ENCODE measurements at places on chromosomes 3 and 15.

- no peak for DNase-seq
- no peak overlapping the region for H3K4me3 ChIP-seq
- H3K27me3 ChIP-seq: no peaks in the 10 kb centered on the region
- peaks cover 6% of the 10 kb centered on the region for H3K4me1 ChIP-seq
- no peak overlapping the region for H3K27ac ChIP-seq
These were observed 130.8 kb upstream of the PRR20G start for GRCh38 chr3:127418560-127419147.

GRCh38 chr3:179881791-179882190 is 154.9 kb downstream of the PEX5L start:
- no peaks in the 10 kb centered on the region for H3K36me3 ChIP-seq
- no peaks in the 10 kb centered on the region for H3K27me3 ChIP-seq
- no peak overlapping the region for H3K27ac ChIP-seq
- no peak for DNase-seq
- H3K4me1 ChIP-seq: no peaks in the 10 kb centered on the region

GRCh38 chr3:70078778-70079177 is 79.2 kb downstream of the SAMMSON start:
- no peaks in the 10 kb centered on the region for H3K36me3 ChIP-seq
- no peak overlapping the region for H3K27ac ChIP-seq
- H3K4me1 ChIP-seq: no peaks in the 10 kb centered on the region
- no peak overlapping the region for H3K4me3 ChIP-seq
- no peaks in the 10 kb centered on the region for H3K27me3 ChIP-seq
- DNase-seq: no peak

GRCh38 chr15:93030430-93031102 is 58.4 kb downstream of the RGMA start:
- no peak for DNase-seq
- H3K4me3 ChIP-seq: no peak overlapping the region
- H3K4me1 ChIP-seq: peaks cover 49% of the 10 kb centered on the region
- H3K36me3 ChIP-seq: no peaks in the 10 kb centered on the region
- H3K27ac ChIP-seq: peak overlapping the region; percentile 79

GRCh38 chr15:38227941-38228340 is 24.7 kb upstream of the SPRED1 start:
- DNase-seq: no peak
- H3K4me1 ChIP-seq: no peaks in the 10 kb centered on the region
- no peaks in the 10 kb centered on the region for H3K36me3 ChIP-seq
- H3K27ac ChIP-seq: no peak overlapping the region
- no peak overlapping the region for H3K4me3 ChIP-seq

GRCh38 chr3:20340324-20340928 is 154.4 kb upstream of the SGO1 start:
- no peak for DNase-seq
- no peak overlapping the region for H3K4me3 ChIP-seq
- no peaks in the 10 kb centered on the region for H3K36me3 ChIP-seq

- H3K4me1 ChIP-seq: peaks cover 63% of the 10 kb centered on the region
- H3K4me3 ChIP-seq: no peak overlapping the region
- H3K36me3 ChIP-seq: no peaks in the 10 kb centered on the region
- H3K27me3 ChIP-seq: no peaks in the 10 kb centered on the region
These were observed 11.7 kb upstream of the SEMA3B start for GRCh38 chr3:50256978-50257890.

DNA sequence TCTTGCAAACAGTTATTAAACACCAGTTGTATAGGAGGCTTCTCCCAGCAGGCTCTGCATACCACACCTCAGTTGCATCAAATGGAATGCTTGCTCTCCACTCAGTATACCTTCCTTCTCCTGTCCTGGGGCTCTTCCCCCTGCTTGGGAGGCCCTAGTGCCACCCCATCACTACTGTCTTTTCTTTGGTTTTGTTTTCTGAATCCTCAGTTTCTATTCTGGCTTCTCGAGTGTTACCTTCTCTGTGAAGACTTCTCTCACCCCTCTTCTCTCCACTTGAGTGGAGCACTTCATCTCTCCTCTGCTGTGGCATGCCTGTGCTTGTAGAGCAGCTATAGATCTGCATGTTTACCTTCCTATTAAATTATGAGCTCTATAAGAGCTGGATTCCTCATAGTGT is 75.7 kb upstream of the TPRG1 start:
- no peak for DNase-seq
- no peaks in the 10 kb centered on the region for H3K36me3 ChIP-seq
- H3K27me3 ChIP-seq: no peaks in the 10 kb centered on the region
- no peak overlapping the region for H3K27ac ChIP-seq
- peaks cover 69% of the 10 kb centered on the region for H3K4me1 ChIP-seq

DNA sequence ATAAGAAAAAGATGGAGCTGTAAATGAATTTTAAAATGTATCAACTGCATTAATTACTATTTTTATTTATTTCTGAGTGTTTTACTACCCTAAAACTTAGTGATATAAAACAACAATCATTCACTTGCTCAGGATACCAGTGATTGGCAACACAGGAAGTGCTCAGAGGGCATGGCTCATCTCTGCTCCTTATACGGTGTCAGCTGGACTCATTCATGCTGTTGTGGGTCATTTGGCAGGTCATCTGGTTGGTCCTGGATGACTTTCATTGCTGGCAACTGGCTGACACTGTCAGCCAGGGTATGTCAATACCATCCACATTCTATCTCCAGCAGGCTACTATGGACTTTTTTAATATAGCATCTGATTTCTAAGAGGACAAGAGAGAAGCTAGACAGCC is 689.6 kb upstream of the NECTIN3 start:
- H3K4me1 ChIP-seq: no peaks in the 10 kb centered on the region
- H3K4me3 ChIP-seq: no peak overlapping the region
- no peaks in the 10 kb centered on the region for H3K27me3 ChIP-seq

- H3K27ac ChIP-seq: no peak overlapping the region
- H3K36me3 ChIP-seq: no peaks in the 10 kb centered on the region
- DNase-seq: no peak
- no peaks in the 10 kb centered on the region for H3K27me3 ChIP-seq
- peaks cover 12% of the 10 kb centered on the region for H3K4me1 ChIP-seq
- no peak overlapping the region for H3K4me3 ChIP-seq
These were observed 3.5 kb upstream of the PPCDC start for GRCh38 chr15:75019916-75020315.

DNA sequence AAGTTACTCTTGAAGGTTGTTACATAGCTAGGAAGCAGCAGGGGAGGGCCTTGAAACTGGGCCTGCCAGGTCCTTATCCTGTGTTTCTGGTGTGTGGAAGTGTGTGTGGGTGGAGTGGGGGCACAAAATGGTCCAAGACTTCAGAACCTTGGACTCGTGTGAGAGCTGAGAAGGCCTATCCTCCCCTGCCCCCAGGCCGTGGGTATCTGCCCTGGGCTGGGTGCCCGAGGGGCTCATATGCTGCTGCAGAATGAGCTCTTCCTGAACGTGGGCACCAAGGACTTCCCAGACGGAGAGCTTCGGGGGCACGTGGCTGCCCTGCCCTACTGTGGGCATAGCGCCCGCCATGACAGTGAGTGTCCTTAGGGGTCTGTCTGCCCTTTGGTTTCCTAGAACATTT is 4.5 kb downstream of the CHRD start:
- no peak for DNase-seq
- peaks cover 13% of the 10 kb centered on the region for H3K4me1 ChIP-seq
- no peak overlapping the region for H3K4me3 ChIP-seq

DNA sequence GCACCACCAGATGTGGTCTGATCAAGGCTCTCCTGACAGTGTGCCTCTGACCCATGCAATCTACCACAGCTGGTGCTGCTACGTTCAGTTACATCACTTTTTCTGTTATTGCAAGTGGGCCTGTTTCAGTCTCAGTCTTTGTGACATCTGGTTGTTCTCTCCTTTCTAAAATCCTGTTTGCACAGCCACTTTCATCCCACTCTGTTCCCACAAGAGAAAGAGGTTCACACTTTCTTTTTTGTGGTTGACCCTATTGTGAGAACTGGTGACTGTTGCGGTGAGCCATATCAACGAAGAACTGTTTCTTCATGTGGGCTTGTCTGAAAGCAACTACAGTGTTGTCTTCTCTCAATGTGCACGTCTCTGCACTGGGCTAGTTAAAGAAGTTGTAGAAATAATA is 342.8 kb upstream of the ARPP21 start:
- no peak for DNase-seq
- no peaks in the 10 kb centered on the region for H3K4me1 ChIP-seq
- H3K27me3 ChIP-seq: no peaks in the 10 kb centered on the region

GRCh38 chr15:55183679-55184078 is 13.1 kb downstream of the RSL24D1 start:
- H3K27me3 ChIP-seq: no peaks in the 10 kb centered on the region
- no peak overlapping the region for H3K27ac ChIP-seq
- peaks cover 74% of the 10 kb centered on the region for H3K36me3 ChIP-seq
- no peak overlapping the region for H3K4me3 ChIP-seq
- DNase-seq: no peak

GRCh38 chr3:13822042-13822441 is 57.8 kb downstream of the WNT7A start:
- no peak for DNase-seq
- H3K4me3 ChIP-seq: no peak overlapping the region
- H3K36me3 ChIP-seq: no peaks in the 10 kb centered on the region
- H3K4me1 ChIP-seq: no peaks in the 10 kb centered on the region
- H3K27ac ChIP-seq: no peak overlapping the region
- no peaks in the 10 kb centered on the region for H3K27me3 ChIP-seq

GRCh38 chr3:43155464-43156121 is 49.7 kb upstream of the POMGNT2 start:
- H3K27me3 ChIP-seq: no peaks in the 10 kb centered on the region
- no peak overlapping the region for H3K27ac ChIP-seq
- no peaks in the 10 kb centered on the region for H3K36me3 ChIP-seq

GRCh38 chr3:101017017-101017416 is 23.8 kb upstream of the ABI3BP start:
- no peaks in the 10 kb centered on the region for H3K36me3 ChIP-seq
- H3K4me3 ChIP-seq: no peak overlapping the region
- peaks cover 11% of the 10 kb centered on the region for H3K4me1 ChIP-seq
- no peaks in the 10 kb centered on the region for H3K27me3 ChIP-seq

DNA sequence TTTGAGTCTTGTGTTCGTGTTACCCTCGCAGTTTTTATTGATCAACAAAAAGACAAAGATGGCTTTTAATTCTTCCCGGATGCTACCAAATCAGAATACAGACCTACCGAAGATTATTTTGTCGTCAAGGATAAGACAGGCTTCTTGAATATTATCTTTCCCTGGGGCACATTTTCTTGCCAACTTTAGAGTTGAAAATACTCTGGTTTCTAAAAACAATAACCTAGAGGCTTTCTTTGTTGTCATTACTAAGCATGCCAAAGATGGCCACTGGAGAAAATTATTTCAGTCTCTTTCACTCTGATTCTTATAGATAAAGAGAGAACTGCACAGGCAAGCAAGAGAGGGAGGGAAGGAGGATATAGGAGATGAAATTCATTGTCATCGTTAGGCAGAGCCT is 33.9 kb downstream of the OXNAD1 start:
- peaks cover 20% of the 10 kb centered on the region for H3K36me3 ChIP-seq
- H3K4me3 ChIP-seq: no peak overlapping the region
- H3K27ac ChIP-seq: no peak overlapping the region
- H3K27me3 ChIP-seq: no peaks in the 10 kb centered on the region
- H3K4me1 ChIP-seq: no peaks in the 10 kb centered on the region
- no peak for DNase-seq

- no peaks in the 10 kb centered on the region for H3K36me3 ChIP-seq
- H3K4me1 ChIP-seq: peaks cover 53% of the 10 kb centered on the region
- no peak for DNase-seq
- no peaks in the 10 kb centered on the region for H3K27me3 ChIP-seq
These were observed 37.8 kb downstream of the IQGAP1 start for GRCh38 chr15:90425726-90426346.

DNA sequence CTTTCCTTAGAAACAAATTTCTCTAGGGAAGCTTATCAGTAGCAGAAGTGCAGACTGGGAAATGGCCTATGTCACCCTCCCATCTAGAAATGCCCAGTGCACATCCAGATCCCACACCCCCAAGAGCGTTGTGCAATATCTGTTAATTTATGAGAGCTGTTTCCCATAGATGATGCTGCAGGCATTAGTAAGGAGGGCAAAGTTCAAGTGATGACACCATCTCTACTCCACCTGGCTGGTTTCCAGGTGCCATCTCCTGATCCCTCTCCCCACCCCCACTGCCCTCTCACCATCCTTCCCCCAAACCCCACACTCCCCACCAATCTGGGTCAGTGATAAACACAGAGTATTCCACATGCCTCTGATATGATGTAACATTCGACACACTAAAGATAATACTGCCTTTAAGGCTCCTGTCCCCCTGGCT is 39.4 kb downstream of the AGTR1 start:
- no peak overlapping the region for H3K27ac ChIP-seq
- no peaks in the 10 kb centered on the region for H3K27me3 ChIP-seq
- DNase-seq: no peak
- H3K36me3 ChIP-seq: no peaks in the 10 kb centered on the region
- H3K4me1 ChIP-seq: no peaks in the 10 kb centered on the region
- no peak overlapping the region for H3K4me3 ChIP-seq

DNA sequence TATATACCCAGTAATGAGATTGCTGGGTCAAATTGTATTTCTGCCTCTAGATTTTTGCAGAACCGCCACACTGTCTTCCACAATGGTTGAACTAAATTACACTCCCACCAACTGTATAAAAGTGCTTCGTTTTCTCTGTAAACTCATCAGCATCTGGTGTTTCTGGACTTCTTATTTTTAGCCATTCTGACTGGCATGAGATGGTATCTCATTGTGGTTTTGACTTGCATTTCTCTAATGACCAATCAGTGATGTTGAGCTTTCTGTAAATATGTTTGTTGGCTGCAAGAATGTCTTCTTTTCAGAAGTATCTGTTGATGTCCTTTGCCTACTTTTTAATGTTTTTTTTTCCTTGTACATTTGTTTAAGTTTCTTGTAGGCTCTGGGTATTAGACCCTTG is 182.9 kb upstream of the TRIM42 start:
- H3K27ac ChIP-seq: no peak overlapping the region
- H3K27me3 ChIP-seq: no peaks in the 10 kb centered on the region
- no peak for DNase-seq

GRCh38 chr3:169661361-169662131 is 2.0 kb downstream of the MECOM start:
- no peak for DNase-seq
- peaks cover 30% of the 10 kb centered on the region for H3K4me1 ChIP-seq
- H3K27me3 ChIP-seq: no peaks in the 10 kb centered on the region
- H3K4me3 ChIP-seq: peak overlapping the region; percentile 70
- H3K36me3 ChIP-seq: no peaks in the 10 kb centered on the region

- H3K36me3 ChIP-seq: no peaks in the 10 kb centered on the region
- H3K4me3 ChIP-seq: no peak overlapping the region
- H3K27me3 ChIP-seq: no peaks in the 10 kb centered on the region
- H3K4me1 ChIP-seq: no peaks in the 10 kb centered on the region
- H3K27ac ChIP-seq: no peak overlapping the region
These were observed 70.0 kb upstream of the CCDC39 start for GRCh38 chr3:180749322-180749721.

GRCh38 chr3:196651819-196652218 is 12.3 kb downstream of the NRROS start:
- no peak overlapping the region for H3K4me3 ChIP-seq
- H3K36me3 ChIP-seq: no peaks in the 10 kb centered on the region
- no peak for DNase-seq
- H3K27me3 ChIP-seq: no peaks in the 10 kb centered on the region
- no peak overlapping the region for H3K27ac ChIP-seq
